H1 (cell line): ENCODE measurements at places on chromosomes 5 and 9. TPM values are rescaled to one million over a fixed set of nuclear protein-coding genes. Genes with fewer than 3 reads are reported as not detected.

DNA sequence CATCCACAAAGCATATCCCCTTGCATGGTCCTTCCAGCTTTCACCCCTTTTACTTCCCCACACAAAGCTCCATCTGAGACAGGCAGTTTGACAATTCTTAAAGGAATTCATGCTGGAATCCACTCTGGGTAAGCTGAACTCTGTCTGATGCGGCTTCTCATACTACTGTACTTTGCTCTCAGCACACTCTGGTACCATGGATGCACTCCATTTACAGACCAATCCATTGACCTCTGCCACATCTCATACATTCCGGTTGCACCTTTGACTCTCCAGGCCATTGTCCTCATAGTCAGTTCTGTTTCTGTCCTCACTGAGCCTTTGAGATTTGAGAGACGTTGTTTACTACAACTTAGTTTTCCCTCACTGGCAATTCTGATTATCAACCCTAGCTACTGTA lies 12.2 kb downstream of the SPATA9 start:
- DNase-seq = no peak

DNA sequence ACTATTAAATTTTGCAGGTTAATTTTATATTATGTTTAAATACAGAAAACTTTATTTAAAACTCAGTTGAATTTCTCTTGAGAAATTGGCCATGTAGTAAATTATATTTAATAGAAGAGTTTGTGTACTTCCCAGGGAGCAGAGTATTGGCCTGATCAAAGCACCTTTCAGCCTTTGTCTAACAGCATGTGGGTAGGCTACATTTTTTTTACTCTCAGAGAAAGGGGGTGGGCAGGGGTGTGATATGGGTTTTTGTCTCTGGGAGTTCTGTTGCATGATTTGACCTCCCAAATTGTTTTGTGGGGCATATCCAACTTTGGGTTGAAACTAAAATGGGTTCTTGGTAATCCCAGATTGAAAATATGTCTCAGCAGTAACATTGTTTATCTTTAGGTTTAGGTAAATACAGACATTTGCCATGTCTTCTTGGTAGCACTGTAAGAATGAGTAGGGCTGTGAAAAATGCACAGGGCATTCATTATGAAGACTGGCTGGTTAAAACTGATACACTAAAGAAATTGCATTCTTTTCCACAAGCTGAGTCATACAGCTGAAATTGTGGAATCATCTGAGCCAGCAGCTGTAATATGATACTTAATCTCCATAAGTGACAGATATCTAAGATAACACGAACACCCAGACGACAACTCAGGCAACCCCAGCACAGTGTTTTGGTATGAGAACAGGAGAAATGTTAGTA lies 75.4 kb upstream of the CDKN2B start:
- no peak for DNase-seq

GRCh38 chr9:114261026-114261425 lies 61.9 kb upstream of the ORM1 start:
- DNase-seq = no peak

BASP1 gene
- 95.2 and 97.7 TPM in 2 replicates for total RNA-seq

C5orf34 gene
- total RNA-seq = 8.6 and 11.3 TPM in 2 replicates

RASEF gene
- 4.3 and 4.6 TPM in 2 replicates for total RNA-seq
